ENCODE measurements at places on chromosomes 13 and 19.

GRCh38 chr13:90485436-90485835 is 862.1 kb upstream of the MIR17HG start:
- no peak for DNase-seq

- DNase-seq = no peak
These were observed 3.0 kb downstream of the SLC15A1 start for GRCh38 chr13:98749501-98749900.

DNA sequence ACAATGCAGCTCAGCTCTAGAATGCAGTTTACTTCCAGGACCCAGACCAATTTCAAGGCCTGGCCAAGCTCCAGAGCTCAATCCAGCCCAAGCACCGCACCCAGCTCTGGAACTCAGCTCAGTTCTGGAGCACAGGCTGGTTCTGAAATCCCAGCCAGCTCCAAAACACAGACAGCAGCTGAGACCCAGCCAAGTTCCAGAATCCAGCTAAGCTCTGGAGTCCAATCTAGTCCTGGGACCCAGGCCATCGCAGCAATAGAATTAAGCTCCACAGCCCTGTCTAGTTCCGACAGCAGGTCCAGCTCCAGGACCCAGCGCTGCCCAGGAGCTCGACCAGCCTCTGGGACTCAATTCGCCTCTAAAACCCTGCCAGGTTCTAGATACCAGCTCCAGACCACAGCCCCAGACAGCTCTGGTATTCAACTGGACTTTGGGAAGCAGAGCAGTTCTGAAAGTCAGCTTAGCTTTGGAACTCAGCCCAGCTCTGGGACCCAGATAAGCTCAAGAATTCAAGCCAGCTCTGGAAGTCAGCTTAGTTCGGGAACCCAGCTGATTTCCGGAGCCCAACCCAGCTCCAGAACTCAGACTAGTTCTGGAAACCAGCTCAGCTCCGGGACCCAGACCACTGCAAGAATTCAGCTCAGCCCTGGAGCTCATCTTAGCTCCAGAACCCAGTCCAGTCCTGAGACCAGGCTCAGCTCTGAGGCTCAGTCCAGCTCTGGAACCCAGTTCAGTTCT is 6.8 kb downstream of the GIPC3 start:
- DNase-seq = no peak

DNA sequence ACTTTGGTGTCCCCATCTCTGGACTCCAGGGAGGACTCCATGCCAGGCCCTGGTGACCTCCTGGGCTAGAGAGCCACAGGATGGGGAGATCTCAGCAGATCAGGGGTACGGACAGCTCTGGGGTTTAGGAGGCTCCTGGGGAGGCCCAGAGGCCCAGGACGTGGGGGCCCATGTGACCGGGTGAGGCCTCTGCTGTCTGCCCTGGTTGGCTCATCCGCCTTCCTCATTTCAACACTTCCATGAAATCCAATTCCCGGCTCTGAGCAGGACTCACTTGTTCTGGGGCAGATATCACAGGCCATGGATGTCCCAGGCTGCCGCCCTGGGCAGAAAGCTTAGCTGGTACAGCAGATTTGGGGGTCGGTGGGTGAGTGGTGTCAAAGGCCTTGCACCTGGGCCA is 1.1 kb upstream of the PRAM1 start:
- no peak for DNase-seq

DNA sequence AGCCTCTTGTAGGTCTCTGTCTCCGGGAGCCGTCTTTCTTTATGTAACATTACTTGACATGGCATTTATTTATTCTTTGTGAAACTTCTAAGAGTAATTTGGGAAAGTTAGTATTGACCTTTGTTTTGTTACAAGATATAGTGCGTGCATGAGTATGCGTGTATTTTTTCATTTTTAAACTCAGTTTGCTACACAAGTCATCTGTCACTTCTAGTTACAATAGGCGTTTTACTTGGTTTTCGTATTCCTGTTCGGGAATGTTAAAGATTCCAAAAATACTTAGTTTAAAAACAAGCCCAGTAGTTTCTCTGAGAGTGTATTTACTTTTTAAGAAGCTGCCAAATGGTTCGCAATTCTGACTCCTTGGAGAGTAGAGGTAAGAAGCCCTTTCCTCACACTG is 3.2 kb downstream of the PDS5B start:
- DNase-seq = no peak

- DNase-seq = peak; percentile 92
These were observed at the start of gene ARGLU1 for GRCh38 chr13:106567474-106568298. ARGLU1 (minus strand) TSS chr13:106568137; CDS start chr13:106567919, 218 bp downstream.

DNA sequence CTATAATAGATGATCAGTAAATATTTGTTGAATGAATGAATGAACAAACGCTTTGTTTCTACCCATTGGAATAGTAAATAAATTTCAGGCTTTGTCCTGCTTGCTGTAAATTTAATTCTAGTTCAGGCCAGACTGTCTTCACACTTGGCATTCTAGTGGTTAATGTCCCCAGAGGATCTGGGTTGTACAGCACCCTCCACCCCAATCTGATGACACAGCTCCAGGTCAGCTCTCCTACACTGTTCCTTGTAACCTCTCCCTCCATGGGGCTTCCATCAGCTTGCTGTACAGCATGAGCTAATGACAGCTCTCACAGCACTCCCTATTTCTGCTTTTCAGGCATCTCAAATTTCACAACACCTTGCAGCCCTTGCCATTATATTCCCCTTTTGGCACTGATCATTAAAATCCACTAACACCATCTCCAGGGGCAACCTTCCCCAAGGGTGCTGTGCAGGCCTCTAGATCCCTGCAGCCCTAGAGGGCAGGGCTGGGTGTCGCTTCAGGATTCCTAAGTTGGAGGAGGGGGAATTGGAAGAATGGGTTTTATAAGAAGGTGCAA is 12.7 kb upstream of the KL start:
- no peak for DNase-seq

DNA sequence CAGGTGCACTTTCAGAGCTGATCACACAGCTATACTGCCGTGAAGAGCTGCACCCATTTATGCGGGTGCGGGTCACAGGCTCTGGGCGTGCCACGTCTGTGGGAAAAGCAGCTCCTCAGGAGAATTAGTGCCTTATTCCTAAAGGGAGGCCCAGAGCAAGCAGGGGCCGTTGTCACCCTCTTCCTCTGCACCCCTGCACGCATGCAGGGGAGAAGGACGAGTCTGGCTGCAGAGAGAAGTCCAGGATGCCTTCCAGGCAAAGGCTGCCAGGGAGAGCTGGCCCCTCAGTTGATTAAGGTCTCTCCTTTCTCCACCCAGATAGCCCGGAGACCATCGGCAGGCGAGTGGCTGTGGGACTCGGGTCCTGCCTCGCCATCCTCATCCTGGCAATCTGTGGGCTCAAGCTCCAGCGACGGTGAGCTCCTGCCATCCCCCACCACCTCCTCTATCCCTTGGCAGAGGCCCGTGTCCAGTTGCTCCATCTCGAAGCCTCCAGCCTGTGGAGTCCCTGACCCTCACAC is 3.1 kb upstream of the FFAR1 start:
- DNase-seq = no peak

- DNase-seq = no peak
These were observed 105.3 kb downstream of the SPACA7 start for GRCh38 chr13:112481458-112481857.

DNA sequence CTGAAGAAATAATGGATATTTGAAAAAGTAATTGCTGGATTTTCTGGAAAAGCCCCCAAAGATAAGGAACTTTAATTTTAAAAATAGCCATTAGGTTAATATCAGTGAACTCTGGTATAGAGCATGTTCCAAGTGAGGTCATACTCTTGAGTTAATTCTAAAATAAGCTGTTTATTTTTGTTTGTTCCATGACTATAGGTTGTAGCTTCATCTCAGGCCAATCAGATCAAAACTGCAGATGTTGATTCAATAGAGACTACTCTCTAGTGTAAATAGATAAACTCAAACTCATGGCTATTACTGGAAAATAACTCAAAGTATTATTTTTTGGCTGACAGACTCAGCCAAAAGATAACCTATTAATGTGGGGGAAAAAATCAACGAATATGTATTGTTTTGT is 815.1 kb downstream of the DIAPH3 start:
- DNase-seq = no peak

- no peak for DNase-seq
These were observed 12.2 kb upstream of the ZNF536 start for GRCh38 chr19:30359936-30360335.

DNA sequence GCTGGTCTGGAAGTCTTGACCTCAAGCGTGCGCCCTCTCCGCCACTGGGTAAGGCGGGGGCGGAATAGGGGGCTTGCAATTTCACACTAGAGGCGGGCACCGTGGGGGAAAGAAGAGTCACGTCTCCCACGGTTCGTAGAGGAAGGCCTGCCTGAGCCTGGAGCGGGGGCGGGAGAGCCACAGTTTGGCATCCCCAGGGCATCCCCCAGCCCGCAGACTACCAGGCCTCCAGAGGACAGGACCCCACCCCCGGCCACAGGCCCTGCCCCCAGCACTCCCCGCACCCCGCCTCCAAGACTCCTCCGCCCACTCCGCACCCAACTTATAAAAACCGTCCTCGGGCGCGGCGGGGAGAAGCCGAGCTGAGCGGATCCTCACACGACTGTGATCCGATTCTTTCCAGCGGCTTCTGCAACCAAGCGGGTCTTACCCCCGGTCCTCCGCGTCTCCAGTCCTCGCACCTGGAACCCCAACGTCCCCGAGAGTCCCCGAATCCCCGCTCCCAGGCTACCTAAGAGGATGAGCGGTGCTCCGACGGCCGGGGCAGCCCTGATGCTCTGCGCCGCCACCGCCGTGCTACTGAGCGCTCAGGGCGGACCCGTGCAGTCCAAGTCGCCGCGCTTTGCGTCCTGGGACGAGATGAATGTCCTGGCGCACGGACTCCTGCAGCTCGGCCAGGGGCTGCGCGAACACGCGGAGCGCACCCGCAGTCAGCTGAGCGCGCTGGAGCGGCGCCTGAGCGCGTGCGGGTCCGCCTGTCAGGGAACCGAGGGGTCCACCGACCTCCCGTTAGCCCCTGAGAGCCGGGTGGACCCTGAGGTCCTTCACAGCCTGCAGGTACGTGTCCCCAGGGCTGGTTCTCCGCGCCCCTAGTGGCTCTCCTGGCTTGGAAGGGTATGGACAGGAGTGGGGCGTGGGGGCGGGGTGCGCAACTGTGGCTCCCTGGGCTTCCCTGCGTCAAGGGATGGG is at the start of gene ANGPTL4:
TSS of gene ANGPTL4 (plus strand) at position 353 of the 969 bp plus-strand sequence. CDS start at position 520, 167 bp downstream.
- peak; percentile 27 for DNase-seq

DNA sequence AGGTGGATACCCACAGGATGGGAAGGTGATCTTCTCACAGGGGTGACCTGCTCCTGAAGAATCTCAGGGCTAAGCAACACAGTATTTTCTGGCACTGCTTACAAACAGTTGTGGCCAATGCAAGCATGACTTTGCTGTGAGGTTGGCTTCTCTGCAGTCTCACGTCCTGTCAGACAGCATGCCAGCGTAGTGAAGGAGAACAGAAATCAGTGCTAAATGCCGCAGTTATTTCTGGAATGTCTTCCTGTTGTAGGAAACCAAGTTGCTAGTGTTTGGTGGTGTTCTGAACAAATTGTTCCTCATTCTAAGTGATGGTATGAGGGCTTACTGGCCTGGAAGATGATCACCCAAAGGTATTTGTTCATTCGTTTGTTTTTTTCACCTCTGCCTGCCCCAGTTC is 320.1 kb downstream of the MTUS2 start:
- no peak for DNase-seq

GRCh38 chr13:112248406-112248760 is 127.8 kb upstream of the SPACA7 start:
- no peak for DNase-seq

DNA sequence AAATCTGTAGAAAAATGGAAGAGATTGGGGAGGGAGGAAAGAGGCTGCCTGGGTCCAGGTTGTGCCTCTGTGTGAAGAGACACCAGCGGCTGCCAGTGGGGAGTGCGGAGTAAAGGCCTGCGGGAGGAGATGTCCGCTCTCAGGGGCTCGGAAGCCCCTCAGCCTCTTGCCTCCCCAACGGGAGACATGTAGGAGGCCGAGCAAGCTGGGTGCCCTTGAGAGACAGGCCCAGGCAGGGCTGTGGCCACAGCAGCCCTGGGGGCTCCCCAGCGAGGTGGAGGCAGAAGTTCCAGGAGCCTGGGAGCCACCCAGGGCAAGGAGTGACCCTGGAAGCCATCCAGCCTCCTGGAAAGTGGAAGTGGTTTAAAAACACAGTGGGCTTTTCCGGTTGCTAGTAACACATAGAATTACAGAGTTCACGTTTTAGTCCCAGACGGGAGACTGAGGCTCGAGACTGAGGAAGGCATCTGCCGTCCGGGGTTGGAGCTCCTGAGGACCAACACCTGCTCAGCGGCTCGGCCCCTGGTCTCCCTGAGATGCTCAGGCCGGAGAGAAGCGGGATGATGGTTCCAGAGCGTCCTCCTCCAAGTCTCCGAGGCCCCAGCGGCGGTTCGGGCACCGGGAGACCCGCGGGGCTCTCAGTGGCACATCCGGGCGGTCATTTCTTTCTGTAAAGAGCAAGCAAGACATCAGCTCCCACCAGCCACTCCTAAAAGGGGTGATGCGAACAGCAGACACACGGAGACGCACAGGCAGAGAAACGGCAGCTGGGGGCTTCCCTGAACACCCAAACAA is 21.9 kb upstream of the MKNK2 start:
- no peak for DNase-seq

- DNase-seq = no peak
These were observed 30.5 kb upstream of the ATP12A start for GRCh38 chr13:24649688-24650043.
